ENCODE measurements at places on chromosomes 13 and 19.
A peak's percentile ranks its signal among the peaks of the same experiment; 100 is the strongest.

DNA sequence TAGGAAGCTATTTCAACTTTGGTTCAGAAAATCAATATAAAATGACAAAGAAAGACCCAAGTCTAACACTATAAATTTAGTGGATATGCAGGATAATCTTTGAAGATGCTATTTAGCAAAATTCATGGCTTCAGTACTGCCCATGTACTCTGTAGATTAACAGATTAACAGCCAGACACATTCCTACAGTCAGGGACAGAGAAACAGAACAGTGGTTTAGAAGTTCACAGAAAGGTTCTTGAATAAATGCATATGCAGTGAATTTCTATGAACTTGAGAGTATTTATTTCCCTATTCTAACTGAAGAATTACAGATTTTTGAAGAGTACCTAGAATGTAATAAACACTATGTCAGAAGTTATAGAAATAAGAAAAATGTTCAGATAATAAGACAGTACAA is 222.8 kb downstream of the KLF12 start:
- no peak for DNase-seq

DNA sequence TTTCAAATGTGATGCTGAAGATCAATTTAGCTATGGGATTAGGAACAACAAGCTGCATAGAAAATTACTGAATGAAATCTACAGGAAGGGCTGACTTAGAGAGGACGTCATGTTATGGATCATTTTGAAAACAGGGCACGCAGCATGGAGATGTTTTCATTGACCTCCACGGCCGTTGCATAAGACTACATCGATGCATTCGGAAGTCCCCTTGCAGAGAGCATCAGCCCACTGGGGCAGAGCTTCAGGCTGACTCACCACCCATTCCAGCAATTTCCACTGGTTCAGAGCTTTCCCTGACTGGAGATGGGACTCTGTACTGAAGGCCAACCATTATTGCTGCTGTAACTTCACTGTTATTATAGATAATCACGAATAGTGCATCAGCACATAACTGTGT is 305.3 kb downstream of the IRS2 start:
- no peak for DNase-seq

DNA sequence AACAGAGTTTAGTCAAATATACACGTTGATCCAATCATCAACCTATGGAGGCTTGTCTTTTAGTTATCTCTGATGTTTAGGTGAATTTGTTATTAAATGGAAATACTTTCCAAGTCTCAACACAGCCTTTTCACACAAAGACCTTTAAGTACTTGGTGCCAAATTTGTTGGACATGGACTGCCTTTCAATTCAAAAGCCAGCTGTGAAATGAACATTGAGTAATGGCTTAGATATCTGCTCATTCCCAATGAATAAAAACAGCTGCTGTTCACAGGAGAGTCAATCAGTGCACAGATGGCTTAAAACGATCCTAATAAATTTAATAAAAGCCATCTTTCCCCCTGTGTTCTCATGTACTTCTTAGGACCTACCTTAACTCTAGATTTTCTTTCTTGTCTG is 19.9 kb upstream of the DHRS12 start:
- DNase-seq, result no peak

- peak; percentile 40 for DNase-seq
Measured at GRCh38 chr13:20826843-20827560, 53.2 kb upstream of the EEF1AKMT1 start.

DNA sequence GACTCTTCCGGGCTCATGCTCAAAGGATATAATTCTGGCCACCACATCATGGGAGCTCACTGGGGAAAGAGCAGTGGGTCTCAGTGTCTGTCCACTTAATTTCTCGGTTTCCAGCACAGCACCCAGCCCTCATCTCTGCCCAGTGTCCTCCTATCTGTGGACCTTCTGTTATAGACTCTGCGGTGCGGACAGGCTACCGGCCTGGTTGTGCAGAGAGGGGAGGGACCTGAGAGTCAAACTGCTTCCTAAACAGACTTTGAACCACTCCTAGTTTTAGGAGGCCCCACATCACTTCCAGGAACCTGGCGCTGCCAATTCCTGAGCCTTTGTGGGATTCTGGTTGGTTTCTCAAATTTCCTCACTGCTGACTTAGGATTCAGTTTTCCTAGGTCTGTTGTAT is 59.8 kb upstream of the MED4 start:
- no peak for DNase-seq

DNA sequence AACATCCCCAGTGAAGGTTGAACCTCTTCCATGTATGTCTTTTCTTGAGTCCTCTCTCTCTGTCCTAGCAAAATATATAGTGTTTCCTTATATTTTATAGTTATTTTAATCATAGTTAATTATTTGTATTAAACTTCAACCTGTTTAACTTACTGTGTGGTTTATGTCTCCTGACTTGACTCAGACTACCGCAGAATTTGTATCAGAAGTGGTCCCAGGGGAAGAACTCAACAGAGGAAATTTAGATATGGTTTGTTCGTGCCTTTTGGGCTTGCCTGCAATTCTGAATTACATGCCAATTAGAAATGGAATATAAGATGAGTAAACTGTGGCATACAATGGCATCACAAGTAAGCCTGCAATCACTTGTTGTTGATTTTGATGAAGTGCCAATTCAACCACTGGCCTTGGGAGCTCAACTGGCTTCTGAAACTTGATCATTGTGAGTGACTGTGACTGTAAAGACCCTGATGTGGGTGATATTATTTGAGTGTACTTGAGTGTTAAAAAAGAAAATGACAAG is 1459.5 kb upstream of the PCDH20 start:
- DNase-seq, result no peak

Measured in EH (cell line).